Activated CD8-positive, alpha-beta memory T cell treated with anti-CD3 and anti-CD28 coated beads, Interleukin-2, amount 50 U/mL, for 48 hours (primary cell): ENCODE measurements at places on chromosomes 6 and 20.

- no peak for DNase-seq
Measured at GRCh38 chr6:25179051-25179778, 100.0 kb upstream of the CARMIL1 start.

GRCh38 chr6:39524007-39524406, 201.2 kb downstream of the KIF6 start:
- DNase-seq: no peak

GRCh38 chr20:64256282-64256935, 861 bp downstream of the PCMTD2 start:
- no peak for DNase-seq

- DNase-seq: no peak
Measured at GRCh38 chr20:51122931-51123658, 100.2 kb upstream of the KCNG1 start.

GRCh38 chr20:3734111-3734843, 1.8 kb downstream of the HSPA12B start:
- no peak for DNase-seq

- no peak for DNase-seq
Measured at GRCh38 chr6:7324520-7324919, 11.5 kb upstream of the SSR1 start.

DNA sequence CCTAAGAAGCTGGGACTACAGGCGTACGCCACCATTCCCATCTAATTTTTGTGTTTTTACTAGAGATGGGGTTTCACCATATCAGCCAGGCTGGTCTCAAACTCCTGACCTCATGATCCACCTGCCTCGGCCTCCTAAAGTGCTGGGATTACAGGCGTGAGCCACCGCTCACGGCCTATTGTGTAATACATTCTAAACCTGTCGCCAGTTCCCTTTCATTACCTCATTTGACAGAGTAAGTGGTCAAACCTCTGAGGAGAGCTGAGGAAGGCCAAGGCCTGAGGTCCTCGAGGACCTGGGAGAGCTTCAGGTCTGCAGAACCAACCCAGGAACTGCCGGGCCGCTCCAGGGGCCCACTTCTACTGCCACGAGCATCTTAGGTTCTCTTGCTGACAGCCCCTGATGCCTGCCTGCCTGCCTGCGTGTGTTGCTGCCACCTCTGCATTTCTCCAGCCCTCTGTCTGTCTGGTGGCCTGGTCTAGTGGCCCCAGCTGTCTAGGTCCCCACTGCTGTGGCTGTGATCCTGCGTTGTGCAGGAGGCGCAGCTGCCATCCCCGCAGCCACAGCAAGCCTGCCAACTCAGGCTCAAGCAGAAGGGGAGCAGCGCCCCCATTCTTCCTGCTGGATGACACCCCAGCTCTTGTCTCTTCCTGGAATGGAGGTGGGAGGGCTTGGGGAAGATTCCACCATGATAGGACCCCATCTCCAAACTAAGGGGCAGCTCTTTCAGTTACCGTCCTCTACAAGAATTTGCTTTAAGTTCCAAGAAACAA, 45.3 kb downstream of the PRR18 start:
- DNase-seq: no peak

DNA sequence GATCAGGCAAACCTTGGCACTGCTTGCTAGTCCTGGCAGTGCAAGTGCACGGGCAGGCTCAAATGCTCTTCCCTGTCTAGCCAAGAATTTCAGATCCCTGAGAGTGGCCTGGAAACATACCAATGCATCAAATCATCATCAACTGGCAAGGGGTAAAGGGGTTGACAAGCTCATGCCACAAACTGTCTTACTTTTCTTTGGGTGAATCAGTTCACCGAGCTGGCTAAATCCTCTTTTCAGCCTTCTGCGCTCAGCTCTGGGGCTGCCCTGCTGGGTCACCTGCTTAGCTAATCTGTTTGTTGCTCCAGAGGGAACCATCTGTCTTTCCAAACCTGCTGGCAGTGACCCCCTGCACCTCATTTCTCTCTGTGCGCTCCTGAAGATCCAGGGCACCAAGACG, 59.5 kb downstream of the LYRM4 start:
- DNase-seq: no peak

- no peak for DNase-seq
Measured at GRCh38 chr6:130421585-130421984, 55.8 kb downstream of the TMEM200A start.

DNA sequence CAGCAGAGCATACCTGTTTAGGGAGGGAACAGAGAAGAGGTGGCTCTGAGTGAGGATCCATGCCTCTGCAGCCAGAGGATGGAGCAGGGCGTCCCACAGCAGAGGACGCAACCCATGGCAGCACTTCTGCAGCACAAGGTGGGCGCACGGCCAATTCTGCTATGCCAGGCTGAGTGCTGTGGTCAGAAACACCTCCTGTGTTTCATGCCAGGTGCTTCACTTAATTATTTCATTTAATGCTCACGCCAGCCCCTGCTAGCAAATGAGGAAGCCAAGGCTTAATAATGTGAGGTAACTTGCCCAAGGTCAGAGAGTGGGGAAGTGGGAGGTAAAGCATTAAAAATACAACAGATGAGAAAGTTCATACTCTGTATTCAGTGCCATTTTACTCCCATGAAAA, 68.5 kb upstream of the PTGIS start:
- no peak for DNase-seq

DNA sequence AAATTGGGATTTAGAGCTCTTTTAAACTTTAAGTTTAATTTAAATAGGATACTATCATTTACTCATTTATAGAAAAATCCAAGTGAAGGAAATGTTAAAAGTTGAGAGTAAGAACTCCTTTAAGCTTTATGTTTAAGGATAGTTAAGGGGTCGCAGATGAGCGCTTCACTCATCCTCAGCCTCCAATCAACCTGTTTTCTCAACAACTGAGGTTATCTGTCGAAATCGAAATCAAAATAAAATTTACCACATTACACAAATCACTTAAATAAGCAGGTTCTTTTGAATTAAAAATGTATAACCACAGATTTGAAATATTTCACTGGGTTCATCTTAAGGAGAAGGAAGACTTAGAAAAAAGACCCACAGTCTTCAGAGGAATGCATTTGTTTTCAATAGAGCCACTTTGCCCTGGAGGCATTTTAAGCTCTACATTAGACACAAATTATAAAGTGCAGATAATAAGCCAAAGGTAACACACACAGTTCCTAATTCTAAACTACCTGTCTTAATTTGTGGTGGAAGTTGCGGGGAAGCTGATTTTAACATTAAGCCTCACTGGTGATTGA, 5.5 kb downstream of the PAX1 start:
- DNase-seq: no peak

DNA sequence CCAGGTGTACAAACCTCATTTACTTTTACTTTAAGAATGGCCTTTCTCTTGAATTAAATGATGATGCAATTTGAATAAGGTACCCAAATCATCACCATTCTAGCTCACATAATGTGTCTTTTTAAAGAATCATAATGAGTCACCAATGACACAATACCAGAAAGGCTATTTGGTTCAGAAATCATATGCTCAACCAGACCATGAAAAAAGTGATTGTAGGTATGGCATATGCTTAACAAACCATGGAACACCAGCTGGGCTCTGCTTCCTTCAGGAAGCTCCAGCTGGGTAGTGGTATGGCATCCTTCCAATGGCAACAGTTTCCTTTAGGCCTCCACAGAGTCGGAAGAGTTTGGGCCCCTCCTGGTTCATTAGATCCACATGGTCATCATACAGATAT, 128.2 kb downstream of the FRK start:
- DNase-seq: no peak

- DNase-seq: no peak
Measured at GRCh38 chr20:5657190-5657875, 92.9 kb upstream of the SHLD1 start.
